ENCODE measurements at places on chromosomes 4 and X. TPM values are rescaled to one million over a fixed set of nuclear protein-coding genes. Genes with fewer than 3 reads are reported as not detected.

Gene SNX25
- total RNA-seq: 27.5 TPM

Gene SPANXN3
- not detected for total RNA-seq

Gene P2RY4
- total RNA-seq: 0.27 TPM

Gene C1QTNF7
- not detected for total RNA-seq

Gene EGFL6
- not detected for total RNA-seq

Gene NAA11
- not detected for total RNA-seq

Gene HSFX3
- not detected for total RNA-seq

Gene SCLT1
- total RNA-seq: 15.6 TPM

Gene ABCG2
- not detected for total RNA-seq

Gene CDX4
- total RNA-seq: not detected

Gene GLRB
- total RNA-seq: 2.0 TPM

Gene UGT8
- total RNA-seq: 0.98 TPM

Gene FAM149A
- total RNA-seq: 6.8 TPM

DNA sequence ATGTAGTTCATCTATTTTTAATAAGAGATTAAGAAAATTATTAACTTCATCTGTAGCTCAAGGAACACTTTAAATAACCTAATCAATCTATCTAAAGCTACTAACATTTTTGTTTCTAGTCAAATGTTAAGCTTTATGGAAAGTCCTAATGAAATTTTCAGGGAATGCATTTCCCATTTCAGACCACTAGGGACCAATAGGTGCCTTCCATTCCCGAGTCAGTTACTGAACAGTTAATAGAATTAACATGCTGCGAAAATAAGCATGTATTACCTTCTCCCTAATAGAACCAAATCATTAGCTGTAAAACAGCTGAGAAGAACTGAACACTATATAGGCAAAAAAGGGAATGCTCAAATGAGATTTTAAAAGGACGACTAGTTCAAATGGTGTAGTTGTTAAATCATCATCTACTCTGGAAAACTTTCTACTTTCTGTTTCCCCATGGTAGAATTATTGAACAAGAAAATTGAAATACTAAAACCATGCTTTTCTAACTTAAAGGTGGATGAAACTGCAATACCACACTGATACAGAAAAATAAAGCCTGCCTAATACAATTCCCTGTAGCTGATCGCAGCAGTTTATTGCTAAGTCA lies 22.5 kb downstream of the STX18 start:
- DNase-seq: no peak

DNA sequence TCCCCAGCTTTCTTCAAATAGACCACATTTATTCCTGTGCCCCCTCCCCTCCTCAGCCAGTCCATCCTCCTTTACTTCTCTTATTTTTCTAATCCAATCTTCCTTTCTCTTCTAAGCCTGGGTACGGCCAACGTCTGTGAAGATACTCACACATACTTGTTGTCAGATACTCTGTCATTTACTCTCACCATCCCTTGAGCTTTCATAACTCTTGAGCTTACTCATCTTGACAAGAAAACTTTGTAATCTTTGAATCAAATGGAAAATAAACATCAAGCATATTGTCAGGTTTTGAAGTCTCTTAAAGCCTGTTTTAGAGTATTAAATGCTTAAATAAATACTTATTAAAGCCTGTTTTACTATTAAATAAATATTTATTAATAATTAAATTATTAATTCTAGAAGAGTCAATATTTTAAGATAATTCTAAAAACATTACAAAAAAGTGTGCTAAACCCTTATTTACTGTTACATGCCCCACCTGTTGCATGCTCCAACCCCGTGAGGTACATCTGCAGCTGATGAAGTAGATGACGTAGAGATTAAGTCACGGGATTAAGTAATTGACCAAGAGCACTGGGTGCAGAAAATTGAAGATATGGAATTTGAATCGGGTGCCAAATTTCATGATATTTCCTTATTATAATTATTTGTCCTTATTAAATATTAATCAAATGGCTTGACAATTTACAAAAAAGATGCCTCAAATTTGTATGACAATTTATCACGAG lies 1.5 kb upstream of the TRIML2 start:
- no peak for DNase-seq

- no peak for DNase-seq
Observed at GRCh38 chrX:107102980-107103379, 15.6 kb downstream of the RBM41 start.

DNA sequence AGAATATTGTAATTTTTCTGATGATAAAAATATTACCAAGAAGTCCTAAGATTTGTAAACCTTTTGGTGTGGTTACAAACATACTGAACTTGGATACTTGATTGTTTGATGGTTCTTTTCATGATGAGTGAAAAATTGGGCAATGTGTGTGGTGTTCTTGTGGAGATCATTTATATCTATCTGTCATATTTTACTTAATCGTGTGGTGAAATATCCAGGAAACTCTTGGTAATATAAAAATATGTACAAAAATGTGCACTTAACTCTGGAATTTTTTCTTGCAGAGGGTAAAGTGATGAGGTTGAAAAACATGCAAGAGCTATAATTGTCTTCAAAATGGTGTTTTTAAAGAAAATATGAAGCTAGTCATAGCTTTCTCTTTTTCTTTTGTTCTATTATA lies 2.8 kb downstream of the DCUN1D4 start:
- DNase-seq: no peak

- DNase-seq: peak; percentile 23
Observed at GRCh38 chr4:83993774-83994173, 457.9 kb downstream of the GPAT3 start.

- DNase-seq: no peak
Observed at GRCh38 chrX:39766855-39767254, 330.9 kb downstream of the BCOR start.

DNA sequence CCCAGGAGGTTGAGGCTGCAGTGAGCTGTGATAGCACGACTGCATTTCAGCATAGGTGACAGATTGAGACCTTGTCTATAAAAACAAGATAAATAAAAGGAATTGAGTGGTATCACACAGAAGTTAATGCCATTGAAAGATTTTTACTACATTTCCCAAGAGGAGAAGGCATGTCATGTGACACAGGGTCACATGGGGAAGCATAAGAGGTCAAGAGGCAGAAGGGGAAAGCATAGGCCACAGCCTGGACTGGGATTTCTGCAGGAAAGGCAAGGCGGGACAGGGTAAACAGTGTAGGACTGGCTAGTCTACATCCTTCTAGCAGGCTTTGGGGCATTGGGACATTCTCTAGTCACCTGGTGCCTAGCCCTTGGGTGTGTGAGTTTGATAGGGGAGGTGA lies 88.6 kb downstream of the PDGFRA start:
- DNase-seq: no peak

- no peak for DNase-seq
Observed at GRCh38 chrX:111869639-111870034, 6.3 kb upstream of the TRPC5OS start.

DNA sequence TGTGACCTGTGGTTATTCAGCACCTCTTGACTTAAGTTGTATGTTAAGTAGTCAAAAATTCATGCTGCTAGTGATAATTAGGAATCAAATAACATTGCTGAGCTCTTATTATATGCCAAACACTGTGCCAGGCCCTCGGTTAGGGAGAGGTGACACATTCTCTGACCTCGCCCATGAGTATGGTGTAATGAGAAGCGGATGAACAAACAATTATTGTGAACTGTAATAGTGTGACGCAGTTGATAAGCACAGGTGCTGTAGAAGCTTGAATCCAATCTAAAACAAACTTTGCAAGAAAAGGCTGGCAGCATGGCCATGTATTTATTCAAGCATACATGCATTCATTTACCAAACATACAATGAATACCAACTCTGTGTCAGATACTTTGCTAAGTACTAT lies 303.5 kb upstream of the HS3ST1 start:
- no peak for DNase-seq

- DNase-seq: no peak
Observed at GRCh38 chrX:134443461-134443860, 16.5 kb upstream of the HPRT1 start.

- no peak for DNase-seq
Observed at GRCh38 chr4:185513489-185514181, 21.7 kb downstream of the PDLIM3 start.

GRCh38 chr4:111064342-111064993 lies 441.6 kb upstream of the PITX2 start:
- no peak for DNase-seq

DNA sequence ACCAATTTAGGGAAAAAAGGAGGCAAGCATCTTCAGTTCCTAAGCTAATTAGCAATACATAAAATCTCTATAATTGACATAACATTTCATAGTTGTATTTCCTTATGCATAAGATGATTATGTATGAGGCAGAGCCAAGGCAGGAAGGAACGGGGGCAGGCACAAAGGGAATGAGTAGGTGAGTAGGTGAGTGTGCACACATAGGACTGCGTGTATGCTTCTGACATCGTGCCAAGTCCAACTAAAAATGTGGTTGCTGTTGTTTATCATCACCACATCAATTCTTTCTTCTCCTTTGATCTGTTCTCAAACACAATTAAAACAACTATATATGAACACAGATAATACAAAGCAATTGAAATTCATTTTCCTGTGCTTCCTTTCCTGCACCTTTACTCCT lies 131.2 kb downstream of the UNC5C start:
- DNase-seq: no peak

GRCh38 chrX:2863646-2864045 lies 34.9 kb downstream of the GYG2 start:
- no peak for DNase-seq

GRCh38 chrX:154654372-154654771 lies 993 bp upstream of the CTAG2 start:
- no peak for DNase-seq

- no peak for DNase-seq
Observed at GRCh38 chrX:30589146-30589888, 11.8 kb upstream of the TASL start.

- DNase-seq: no peak
Observed at GRCh38 chr4:138981930-138982390, 33.6 kb upstream of the NOCT start.

DNA sequence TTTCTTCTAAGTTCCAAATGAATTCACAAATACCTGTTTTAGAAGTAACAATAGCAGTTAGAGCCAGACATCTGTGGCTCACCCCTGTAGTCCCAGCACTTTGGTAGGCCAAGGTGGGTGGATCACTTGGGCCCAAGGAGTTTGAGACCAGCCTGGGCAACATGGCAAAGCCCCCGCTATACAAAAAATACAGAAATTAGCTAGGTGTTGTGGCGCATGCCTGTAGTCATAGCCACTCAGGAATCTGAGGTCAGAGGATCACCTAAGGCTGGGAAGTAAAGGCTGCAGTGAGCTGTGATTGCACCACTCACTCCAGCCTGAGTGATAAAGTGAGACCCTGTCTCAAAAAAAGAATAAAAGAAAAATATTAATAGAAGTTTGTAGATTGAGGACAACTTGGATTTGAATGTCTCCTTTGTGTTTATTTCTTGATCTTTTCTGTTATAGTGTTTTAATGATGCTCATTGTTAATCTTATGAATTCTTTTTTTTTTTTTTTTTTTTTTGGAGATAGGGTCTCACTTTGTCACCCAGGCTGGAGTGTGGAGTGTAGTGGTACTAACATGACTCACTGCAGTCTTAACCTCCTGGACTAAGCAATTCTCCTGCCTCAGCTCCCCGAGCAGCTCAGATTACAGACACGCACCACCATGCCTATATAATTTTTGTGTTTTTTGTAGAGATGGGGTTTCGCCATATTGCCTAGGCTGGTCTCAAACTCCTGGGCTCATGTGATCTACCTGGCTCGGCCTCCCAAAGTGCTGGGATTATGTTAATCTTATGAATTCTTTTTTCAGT lies 30.7 kb upstream of the RAPGEF2 start:
- DNase-seq: no peak

- peak; percentile 40 for DNase-seq
Observed at GRCh38 chr4:100838286-100838685, 320.5 kb upstream of the EMCN start.

GRCh38 chrX:120367402-120368109 lies 5.7 kb downstream of the ATP1B4 start:
- DNase-seq: no peak

- no peak for DNase-seq
Observed at GRCh38 chrX:103061486-103061885, 2.5 kb downstream of the BEX1 start.

DNA sequence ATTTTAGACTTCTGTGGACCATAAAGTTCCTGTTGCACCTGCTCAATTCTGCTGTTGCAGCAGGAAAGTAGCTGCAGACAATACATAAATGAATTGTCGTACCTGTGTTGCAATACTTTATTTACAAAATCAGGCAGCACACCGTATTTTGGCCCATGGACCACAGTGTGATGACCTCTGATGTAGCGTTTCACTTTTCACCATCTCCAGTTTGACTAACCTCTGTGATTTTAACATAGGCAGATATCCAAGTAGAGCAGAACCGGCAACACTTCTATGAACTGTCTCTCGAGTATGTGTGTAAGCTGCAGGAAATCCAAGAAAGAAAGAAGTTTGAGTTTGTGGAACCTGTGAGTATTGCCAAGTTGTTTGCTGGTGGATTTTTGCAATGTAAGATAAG lies 132.7 kb downstream of the ARHGAP10 start:
- no peak for DNase-seq

- DNase-seq: no peak
Observed at GRCh38 chr4:78320349-78320935, 231.1 kb upstream of the ANXA3 start.

DNA sequence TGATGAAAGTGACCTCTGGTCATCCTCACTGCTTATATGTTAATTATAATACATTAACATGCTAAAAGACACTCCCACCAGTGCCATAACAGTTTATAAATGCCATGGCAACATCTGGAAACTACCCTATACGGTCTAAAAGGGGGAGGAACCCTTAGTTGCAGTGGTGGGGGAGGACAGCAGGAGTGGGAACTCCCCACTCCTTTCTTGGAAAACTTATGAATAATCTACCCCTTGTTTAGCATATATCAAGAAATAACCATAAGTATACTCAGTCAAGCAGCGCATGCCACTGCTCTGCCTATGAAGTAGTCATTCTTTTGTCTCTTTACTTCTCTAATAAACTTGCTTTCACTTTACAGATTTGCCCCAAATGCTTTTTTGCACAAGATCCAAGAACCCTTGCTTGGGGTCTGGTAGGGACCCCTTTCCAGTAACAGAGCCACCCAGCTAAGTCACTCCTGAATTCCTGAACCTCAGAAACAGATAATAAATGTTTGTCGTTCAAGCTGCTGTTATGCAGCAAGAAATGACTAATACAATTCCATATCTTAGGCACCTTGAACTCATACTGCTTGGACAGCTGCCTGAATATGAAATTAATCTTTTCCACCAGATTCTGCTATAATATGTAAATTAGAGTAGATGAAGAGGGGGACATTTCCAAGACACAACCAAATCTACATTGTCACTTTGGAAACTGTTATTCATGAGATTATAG lies 14.4 kb upstream of the REPS2 start:
- DNase-seq: no peak

DNA sequence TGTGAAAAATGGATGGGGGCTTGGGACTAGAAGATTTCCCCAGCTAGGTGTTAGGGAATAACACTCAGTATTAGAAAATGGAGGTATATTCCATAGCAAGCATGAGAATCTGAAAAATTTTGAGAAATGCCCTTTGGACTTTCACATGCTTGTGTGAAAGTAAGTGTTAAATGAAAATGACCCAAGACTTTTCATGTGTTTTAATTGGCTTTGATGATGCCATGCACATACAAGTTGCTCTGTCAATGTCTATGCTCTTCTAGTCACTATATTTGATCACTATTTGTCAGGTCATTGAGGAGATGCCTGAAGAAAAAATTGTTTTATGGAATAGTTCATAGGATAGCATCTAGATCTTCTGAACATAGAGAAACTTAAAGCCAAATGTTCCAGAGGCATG lies 147.6 kb downstream of the SH2D1A start:
- DNase-seq: no peak
